Omental fat pad (tissue), 4 donors: ENCODE measurements at places on chromosomes 16 and 17. TPM values are rescaled to one million over a fixed set of nuclear protein-coding genes. Genes with fewer than 3 reads are reported as not detected.

DNA sequence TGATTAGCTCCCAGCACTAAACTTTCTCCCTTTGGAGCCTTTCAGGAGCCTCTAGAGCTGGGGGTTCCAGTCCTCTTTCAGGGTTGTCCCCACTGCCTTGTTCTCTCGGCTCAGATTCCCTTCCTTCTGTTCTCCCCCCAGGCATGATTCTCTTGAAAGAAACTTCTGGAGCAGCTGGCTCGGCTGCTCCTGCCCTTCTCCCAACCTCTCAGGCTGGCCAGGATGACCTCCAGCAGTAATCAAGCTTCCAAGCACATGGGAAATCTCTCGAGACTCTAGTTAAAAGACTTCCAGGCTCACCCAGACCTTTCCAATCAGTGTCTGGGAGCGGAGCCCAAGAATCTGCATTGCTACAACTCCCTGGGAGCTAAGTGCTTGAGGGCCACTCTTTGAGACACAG lies 3.6 kb downstream of the SDK2 start:
- DNase-seq: no peak

DNA sequence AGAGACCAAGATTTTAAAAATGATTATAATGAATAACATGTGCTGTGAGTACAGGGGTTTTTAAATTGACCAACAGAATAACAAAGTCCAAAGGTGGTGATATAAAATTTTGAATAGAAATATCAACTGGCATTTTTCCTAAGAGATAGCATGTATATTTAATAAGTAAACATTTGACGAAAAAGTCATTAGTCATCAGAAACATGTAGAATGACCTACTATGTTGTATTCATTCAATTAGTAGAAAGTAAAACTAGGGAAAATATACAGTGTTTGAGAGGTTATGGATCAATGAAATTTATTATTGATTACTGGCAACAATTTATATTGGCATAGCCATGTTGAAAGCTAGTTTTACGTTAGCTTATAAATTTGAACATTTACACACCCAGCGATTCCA lies 30.6 kb upstream of the CNTNAP4 start:
- DNase-seq: no peak

DNA sequence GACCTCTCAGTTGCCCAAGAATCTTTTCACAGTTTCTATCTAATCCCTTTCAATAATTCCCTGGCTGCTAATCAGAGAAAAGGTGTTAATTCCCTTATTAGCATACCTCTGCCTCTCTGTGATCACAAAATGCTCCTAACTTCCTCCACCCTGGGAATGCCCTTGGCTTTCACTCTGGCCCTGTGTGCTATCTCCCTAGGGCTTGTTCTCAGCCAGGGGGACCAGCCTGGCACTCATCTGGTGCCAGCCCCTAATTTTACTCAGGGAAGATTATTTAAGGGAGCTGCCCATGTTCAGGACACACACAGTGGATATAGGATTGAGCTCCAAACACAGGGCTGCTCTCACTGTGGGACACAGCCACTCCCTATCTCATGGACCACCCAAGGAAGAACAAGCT lies 225.2 kb downstream of the GRIN2A start:
- no peak for DNase-seq

The PPP1R27 gene
- not detected for total RNA-seq

- no peak for DNase-seq
Measured at GRCh38 chr16:88599092-88599733, 29.0 kb downstream of the ZC3H18 start.

DNA sequence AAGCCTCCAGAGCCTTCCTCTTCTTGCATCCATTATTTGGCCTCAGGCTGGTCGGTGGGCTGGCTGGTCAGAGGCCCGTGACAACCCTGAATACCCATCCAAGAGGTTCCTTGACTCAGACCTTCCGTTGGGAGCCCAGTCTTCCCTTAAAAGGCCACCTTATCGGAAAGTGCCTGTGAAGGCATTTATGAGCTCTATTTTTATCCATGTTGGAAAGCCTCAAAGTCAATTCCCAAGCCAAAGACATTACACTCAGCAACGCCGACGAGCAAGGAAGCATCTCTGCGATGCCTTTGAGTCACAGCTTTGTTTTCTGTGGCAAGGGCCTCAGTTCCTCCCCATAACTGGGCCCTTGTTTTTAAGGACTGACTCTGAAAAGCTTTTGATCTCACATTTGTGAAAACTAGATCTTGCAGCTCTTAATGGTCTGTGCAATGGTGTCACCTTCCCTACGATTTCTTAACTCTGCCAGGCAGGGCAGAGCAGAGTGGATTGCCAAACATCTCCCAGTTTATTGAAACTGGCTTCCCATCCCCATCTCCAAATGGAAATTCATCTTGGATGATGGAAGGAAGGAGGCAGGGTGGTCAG lies 13.3 kb upstream of the SPOP start:
- DNase-seq: no peak

The MT1E gene
- 386 TPM for total RNA-seq
